Effector CD8-positive, alpha-beta T cell (primary cell): ENCODE measurements at places on chromosomes 3 and 15.

DNA sequence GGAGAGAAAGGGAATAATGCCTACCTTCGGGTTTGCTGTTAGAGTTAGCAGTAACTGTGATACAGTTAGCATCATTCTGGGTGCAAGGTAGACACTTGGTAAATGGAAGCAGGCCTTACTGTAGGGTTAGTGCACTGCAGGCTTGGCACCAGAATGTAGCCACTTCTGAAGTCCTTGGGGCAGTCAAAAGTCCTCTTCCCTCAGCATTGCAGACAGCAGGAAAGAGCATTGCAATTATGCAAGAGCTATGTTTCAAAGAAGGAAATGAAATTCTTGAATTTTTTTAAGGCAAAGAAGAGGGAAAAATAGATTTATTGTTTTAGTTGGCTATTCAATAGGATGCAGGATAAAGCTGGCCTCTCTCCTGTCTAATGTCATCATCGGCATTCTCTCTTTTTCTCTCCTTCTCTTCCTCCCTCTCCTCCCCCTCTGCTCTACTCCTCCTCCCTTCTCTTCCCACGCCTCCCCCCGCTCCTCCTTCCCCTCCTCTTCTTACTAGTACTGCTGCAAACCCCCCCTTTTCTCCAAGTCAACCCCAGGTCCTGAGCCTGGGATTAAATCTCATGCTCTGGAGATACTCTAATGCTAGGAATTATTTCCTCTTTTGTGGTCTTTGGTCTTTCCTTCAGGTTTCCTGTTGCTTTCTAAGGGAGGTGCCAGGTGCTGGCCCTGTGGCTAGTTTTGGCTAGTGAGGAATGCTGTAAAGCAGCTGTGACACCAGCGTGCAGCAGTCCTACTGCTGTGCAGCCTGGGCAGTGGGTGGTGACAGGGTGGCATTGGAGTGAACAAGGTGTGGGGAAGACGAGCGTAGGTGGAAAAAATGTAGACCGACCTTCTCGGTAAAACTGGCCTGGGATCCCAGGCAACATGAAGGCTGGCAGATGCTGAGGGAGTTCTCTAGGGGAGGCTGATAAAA lies 21.7 kb downstream of the EEFSEC start:
- no peak for DNase-seq

- DNase-seq: no peak
These were observed 71.6 kb downstream of the CRYGS start for GRCh38 chr3:186472456-186473008.

- DNase-seq: no peak
These were observed 1462.3 kb upstream of the CADM2 start for GRCh38 chr3:83496462-83496861.

DNA sequence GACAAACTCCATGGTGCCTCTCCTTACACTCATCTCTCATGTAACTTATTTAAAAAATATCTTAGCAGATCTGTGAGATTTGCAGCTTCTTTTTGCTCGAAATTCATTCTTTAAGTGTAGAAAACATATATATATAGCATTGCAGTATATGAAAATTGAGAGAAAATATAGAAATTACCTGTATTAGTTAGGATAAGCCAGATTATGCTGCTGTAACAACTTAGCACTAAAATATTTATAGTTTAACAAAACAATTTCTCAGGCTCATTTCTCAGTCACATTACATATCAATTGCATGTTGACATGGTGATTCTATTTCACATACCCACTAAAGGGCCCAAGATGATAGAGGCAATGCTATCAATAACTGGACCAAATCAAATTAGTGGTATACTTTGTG lies 54.7 kb downstream of the NR2F2 start:
- no peak for DNase-seq

- no peak for DNase-seq
These were observed 71.5 kb downstream of the SSR3 start for GRCh38 chr3:156483426-156483825.

- DNase-seq: no peak
These were observed 66.5 kb upstream of the BCL6 start for GRCh38 chr3:187811585-187812250.

DNA sequence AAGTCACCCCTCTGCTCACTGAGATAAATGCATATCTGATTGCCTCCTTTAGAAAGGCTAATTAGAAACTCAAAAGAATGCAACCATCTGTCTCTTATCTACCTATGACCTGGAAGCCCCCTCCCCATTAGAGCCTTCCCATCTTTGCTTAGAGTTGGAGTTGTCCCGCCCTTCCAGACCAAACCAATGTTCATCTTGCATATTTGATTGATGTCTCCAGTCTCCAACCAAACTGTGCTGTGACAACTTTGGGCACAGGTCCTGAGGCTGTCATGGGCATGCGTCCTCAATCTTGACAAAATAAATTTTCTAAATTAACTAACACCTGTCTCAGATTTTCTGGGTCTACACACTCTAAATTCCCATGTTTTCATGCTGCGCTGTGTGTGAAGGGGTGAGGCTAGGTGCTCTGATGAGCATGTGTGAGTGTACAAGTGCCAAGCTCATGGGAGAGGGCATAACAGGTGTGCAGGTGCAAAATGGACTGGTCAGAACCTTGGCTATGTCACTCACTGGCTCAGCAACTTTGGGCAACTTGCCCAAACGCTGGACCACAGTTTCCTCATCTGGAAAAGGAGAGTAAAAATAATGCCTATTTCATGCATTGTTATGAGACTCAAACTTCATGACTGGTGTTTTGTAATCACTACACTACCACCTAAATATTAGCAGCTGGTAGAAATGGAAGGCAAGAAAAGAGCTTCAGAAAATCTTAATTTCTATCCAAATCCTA lies 7.2 kb downstream of the DAPK2 start:
- DNase-seq: no peak

GRCh38 chr15:85986741-85987140 lies 92.9 kb upstream of the AGBL1 start:
- DNase-seq: no peak

DNA sequence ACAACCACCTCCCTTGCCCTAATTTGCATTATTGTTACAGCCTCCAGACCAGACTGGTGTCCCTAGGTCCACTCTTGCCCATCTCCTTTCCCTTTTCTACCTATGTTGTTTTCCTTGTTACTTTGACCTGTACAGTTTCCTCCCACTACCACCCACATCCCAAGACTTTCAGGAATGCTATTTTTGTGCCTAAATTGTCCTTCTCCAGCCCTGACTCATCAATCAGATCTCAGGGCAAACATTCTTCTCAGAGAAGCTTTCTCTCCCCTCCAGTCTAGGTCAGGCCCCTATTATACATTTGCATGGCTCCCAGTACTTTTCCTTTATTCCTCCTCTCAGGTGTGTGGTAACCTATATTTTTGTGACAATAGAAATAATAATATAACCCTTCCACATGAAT lies 241.5 kb downstream of the IGSF11 start:
- DNase-seq: no peak

GRCh38 chr15:59751552-59752413 lies 62.7 kb upstream of the BNIP2 start:
- DNase-seq: no peak

GRCh38 chr3:140051019-140051957 lies 116.3 kb downstream of the CLSTN2 start:
- no peak for DNase-seq

DNA sequence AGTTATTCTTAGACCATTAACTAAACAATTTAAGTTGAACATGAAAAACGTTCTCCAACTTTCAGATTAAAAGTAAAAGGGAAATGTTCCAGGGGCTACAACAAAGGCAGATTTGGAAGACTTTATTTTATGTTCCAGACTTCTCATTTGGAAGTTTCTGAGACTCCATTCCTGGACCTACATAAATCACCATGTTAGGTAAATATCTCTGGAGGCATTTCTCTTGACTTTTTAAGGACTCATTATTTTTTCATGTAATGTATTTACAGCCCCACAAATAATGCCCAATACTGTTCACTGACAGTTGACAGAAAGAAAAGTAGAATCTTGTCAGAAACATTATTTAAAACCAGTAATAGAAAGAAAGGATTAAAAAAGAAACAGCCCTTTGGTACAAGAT lies 352.1 kb downstream of the SLC9A9 start:
- DNase-seq: no peak

DNA sequence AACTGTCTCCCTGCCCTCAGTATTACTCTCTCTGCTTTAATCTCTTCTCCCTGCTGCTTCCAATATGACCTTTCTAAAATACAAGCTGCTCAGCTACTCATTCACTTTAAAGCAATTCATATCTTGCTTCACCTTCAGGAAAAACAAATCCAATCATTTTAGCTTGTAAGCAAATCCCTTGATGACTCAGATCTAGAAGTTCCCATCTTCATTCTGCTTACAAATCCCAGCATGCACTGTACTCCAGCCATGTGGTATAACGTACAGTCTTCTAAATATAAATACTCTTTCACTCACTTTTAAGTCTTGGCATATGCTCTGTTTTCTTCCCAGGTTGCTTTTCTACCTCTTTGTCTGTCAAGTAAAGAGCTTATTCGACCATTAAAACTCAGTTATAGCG lies 1009.1 kb upstream of the SEMA6D start:
- no peak for DNase-seq

- DNase-seq: no peak
These were observed 23.6 kb downstream of the UBE2E1 start for GRCh38 chr3:23829242-23829934.

GRCh38 chr3:172154768-172155664 lies 115.6 kb downstream of the FNDC3B start:
- no peak for DNase-seq

GRCh38 chr15:28969511-28970085 lies 83.8 kb downstream of the APBA2 start:
- DNase-seq: no peak

GRCh38 chr3:126113238-126113555 lies 29.3 kb upstream of the SLC41A3 start:
- no peak for DNase-seq

DNA sequence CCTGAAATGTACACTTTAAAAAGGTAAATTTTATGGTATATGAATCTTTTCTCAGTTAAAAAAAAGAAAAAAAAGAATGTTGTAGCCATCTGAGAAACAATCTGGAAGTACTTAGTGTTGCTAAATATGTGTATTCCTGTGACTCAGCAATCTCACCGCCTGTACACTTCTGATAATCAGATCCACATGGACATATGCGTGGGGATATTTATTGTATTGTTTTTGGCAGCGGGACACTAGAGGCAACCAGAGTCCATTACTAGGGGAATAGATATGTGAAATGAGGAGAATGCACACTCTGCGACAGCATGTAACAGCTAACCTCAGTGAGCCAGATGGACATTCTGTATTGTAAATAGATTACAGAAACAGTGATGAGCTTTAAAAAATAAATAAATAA lies 65.4 kb downstream of the AQP9 start:
- DNase-seq: no peak

DNA sequence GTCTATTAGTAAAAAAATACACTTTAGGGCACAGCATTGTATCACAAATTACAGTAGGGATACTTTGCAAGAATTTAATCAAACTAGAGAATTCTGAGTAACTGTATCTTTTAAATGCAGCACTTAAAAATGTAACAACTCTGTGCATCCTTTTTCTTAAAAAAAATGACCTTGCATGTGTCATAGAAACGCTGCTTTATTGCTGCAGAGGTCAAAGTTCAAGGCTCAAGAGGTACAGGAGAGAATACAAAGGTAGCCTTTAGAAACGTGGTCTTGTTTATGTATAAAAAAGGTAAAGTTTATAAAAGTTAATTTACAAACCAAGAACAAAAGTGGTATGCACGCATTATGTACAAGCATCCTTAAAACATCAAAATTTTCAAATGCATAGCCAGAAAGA lies 122.0 kb downstream of the TJP1 start:
- DNase-seq: no peak

GRCh38 chr3:192515664-192516045 lies 211.7 kb downstream of the FGF12 start:
- no peak for DNase-seq

GRCh38 chr15:44726568-44727484 lies 9.5 kb upstream of the TRIM69 start:
- peak; percentile 63 for DNase-seq

- no peak for DNase-seq
These were observed 57.8 kb upstream of the PLSCR4 start for GRCh38 chr3:146308682-146309081.

DNA sequence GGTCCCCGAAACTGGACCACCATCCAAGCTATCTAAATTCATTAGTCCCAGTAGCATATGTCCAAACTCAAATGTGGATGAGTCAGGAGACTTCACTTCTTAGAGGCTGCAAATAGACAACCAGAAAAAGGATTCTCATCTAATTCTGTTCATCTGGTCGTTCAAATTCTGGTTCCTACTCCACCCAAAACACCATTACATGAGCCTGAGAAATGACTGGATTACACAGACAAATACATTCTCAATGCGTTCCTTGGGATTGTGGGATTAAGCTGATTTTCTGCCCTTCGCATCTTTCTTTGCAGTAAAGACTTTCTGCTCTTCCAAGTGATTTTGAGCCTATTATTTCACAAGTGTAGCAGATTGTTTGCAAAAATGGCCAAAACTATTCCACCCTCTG lies 472.3 kb upstream of the PROK2 start:
- DNase-seq: no peak

- DNase-seq: no peak
These were observed 61.9 kb upstream of the NR2F2 start for GRCh38 chr15:96268442-96269204.

- DNase-seq: no peak
These were observed 1.5 kb upstream of the SMAD3 start for GRCh38 chr15:67063689-67064606.

DNA sequence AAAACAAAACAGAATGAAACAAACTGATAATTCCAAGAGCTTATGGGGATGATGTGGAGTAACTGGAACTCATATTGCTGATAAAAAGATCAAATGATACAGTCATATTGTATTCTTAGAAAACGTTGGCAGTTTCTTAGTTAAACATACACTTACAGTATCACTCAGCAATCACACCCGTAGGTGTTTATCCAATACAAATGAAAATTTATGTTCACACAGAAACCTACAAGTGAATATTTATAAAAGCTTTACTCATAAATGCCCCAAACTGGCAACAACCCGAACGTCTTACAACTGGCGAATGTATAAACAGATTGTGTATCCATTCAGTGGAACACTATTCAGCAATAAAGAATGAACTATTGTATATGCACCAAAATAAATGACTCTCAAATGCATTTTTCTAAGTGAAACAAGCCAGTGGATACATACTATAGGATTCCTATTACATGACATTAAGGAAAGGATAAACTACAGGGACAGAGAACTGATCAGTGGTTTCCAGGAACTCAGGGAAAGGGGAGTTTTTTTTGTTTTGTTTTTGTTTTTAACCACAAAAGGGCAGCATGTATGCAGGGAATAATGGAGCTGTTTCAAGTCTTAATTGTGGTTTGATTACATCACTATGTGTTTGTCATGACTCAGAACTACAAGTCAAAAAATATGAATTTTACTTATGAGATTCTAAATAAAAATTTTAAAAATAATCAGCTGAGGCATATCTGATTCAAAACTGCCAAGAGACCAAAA lies 71.8 kb upstream of the NDUFB4 start:
- no peak for DNase-seq

GRCh38 chr3:3015185-3016089 lies 94.7 kb downstream of the IL5RA start:
- no peak for DNase-seq

DNA sequence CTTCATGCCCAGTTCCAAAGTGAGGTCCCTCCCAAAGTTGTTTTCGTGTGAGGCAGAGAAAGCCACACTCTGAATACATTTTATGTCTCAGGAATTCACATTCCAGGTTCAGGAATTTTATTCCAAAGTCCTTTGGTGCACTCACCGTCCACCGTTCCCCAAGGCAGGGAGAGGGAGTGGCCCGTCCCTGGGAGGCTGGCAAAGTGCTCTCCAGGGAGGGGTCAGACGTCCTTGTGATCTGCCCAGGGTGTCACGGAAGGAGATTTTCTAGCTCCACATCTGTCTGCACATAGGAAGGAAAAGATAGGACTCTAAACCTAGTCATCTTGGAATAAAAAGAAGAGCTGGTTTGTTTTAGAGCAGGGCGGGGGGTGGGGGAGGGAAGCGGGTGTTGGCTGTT lies 47.9 kb downstream of the KLF13 start:
- no peak for DNase-seq
